CD8-positive, alpha-beta memory T cell (primary cell): ENCODE measurements at places on chromosomes 6 and 20. TPM values are rescaled to one million over a fixed set of nuclear protein-coding genes. Genes with fewer than 3 reads are reported as not detected.

The LPA gene
- polyA plus RNA-seq, result not detected

The PI3 gene
- not detected for polyA plus RNA-seq

The OR12D3 gene
- not detected for polyA plus RNA-seq

The SCRT2 gene
- polyA plus RNA-seq, result not detected

The CD83 gene
- 3.2 TPM for polyA plus RNA-seq

The PABPC1L gene
- 1.3 TPM for polyA plus RNA-seq

The PRSS35 gene
- polyA plus RNA-seq, result 6.5 TPM

The WFDC12 gene
- polyA plus RNA-seq, result not detected

The LTB gene
- 1,182 TPM for polyA plus RNA-seq

The SLCO4A1 gene
- polyA plus RNA-seq, result 0.47 TPM

The HSPA1L gene
- 3.0 TPM for polyA plus RNA-seq
